ENCODE measurements at places on chromosomes 5 and 9.

DNA sequence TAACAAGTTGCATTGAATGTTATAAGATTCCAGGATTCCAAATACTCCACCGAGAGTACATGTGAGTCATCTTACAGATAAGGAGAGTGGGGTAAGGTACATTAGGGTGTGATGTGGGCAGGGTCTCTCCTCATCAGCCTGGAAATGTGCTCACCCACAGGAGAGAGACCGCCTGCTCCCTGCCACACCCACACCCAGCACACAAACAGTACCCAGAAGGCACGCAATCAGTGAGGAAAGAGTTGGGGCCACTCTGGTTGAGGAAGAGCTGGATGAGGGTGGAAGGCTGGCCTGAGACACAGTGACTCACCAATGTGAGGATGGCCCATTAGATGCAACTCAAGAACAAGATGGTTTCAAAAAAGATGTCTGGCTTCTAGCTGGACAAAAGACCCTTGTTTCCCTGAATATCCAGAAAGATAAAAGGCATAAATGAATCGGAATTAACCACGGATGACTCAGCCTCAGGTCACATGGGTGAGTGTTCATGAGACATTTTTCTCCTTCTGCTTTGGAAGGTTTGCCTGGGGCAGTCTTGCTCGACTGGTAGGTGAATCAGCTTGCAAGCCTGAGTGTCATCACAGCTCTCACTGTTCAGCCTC lies 51.1 kb upstream of the LHFPL2 start:
- DNase-seq = no peak

DNA sequence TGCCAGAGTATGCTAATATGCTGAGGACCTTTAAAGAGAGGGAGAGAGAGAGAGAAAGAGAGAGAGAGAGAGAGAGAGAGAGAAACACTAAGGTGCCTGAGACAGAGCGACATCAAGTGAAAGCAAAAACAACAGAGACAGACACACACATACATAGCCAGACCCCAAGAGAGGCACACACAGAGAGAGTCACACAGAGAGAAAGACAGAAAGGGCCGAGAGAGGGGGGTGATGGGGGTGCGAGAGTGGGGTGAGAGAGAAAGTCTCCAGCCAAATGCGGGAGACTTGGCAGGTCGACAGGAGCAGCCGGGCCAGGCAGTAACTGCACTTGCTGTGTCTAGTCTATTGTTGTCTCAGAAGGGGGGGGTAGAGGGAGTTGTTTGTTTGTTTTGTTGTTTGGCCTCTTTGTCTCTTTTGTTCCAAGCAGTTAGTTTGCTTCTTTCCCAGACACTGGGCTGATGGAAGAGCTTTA lies 30.1 kb upstream of the NFIB start:
- no peak for DNase-seq

DNA sequence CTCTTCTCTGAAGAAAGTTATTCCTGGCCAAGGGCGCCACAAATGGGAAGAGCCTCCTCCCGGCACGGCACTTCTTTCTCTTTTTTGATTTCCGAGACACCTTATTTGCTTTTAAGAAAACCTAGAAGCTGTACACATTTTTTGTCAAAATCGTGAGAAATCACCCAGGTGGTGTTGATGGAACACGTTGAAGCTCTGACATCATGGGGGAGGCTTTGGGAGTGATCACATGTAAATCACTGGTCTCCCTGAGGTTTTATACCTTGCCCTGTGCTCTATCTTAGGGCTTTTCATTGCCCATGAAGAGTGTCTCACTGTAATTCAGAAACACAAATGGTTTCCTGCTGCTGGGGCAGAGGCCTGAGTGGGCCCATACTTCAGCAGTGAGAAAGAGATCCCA lies 27.4 kb downstream of the SLC36A1 start:
- DNase-seq = no peak

- no peak for DNase-seq
Observed at GRCh38 chr9:134475011-134475790, 148.9 kb downstream of the RXRA start.

DNA sequence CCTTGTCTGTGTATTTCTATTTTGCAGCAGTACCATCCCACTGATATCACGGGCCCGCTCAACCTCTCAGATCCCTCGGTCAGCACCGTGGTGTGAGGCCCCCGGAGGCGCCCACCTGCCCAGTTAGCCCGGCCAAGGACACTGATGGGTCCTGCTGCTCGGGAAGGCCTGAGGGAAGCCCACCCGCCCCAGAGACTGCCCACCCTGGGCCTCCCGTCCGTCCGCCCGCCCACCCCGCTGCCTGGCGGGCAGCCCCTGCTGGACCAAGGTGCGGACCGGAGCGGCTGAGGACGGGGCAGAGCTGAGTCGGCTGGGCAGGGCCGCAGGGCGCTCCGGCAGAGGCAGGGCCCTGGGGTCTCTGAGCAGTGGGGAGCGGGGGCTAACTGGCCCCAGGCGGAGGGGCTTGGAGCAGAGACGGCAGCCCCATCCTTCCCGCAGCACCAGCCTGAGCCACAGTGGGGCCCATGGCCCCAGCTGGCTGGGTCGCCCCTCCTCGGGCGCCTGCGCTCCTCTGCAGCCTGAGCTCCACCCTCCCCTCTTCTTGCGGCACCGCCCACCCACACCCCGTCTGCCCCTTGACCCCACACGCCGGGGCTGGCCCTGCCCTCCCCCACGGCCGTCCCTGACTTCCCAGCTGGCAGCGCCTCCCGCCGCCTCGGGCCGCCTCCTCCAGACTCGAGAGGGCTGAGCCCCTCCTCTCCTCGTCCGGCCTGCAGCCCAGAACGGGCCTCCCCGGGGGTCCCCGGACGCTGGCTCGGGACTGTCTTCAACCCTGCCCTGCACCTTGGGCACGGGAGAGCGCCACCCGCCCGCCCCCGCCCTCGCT lies 1.9 kb downstream of the LRRC26 start:
- peak; percentile 64 for DNase-seq

- DNase-seq = no peak
Observed at GRCh38 chr9:70073756-70074155, 30.1 kb downstream of the MAMDC2 start.

GRCh38 chr5:169054506-169054905 lies 246.4 kb downstream of the SLIT3 start:
- no peak for DNase-seq

DNA sequence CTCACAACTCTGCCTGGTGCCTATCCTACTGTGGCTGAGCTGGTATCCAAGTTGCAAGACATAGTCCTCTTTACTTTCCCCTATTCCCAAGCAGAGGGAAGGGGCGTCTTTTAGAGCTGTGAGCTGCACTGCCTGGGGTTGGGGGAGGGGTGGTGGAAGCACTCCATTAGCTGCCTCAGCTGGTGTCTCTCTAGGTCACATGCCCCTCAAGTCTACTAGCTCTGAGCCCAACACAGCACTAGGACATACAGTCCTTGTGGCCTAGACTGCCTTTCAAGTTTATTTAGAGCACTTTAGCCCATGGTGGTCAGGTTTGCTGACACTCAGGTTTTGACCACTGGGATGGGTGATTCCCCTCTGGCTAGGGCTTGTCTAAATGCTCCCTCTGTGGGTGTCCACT lies 54.7 kb downstream of the SREK1 start:
- no peak for DNase-seq

- peak; percentile 53 for DNase-seq
Observed at GRCh38 chr5:43039471-43040286, 440 bp downstream of the ANXA2R start.

GRCh38 chr5:2779459-2779858 lies 28.0 kb upstream of the IRX2 start:
- no peak for DNase-seq

DNA sequence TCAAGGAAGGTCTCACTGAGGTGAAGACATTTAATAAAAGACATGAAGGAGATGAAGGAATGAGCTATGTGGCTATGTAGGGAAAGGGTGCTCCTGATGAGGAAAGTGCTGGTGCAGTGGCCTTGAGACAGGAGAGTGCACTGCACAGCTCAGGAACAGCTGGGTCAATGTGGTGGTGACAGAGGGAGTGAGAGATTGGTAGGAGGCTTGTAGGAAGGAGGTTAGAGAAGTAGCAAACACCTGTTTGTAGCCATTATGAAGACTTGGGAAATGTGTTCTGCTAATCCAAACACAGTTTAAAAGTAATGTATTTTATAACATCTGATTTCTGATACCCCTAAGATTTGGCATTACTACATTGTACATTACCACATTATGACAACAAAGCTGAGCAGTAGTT lies 115.1 kb upstream of the MTAP start:
- no peak for DNase-seq

GRCh38 chr9:13445103-13445500 lies 165.6 kb upstream of the MPDZ start:
- DNase-seq = no peak

Data from WTC11 (cell line).